ENCODE measurements at places on chromosomes 13 and 19. TPM values are rescaled to one million over a fixed set of nuclear protein-coding genes. Genes with fewer than 3 reads are reported as not detected.

The S1PR2 gene
- total RNA-seq: 15.5 TPM

The CADM4 gene
- 0.26 TPM for total RNA-seq

The MAB21L1 gene
- 2.1 TPM for total RNA-seq

The TRPC4 gene
- not detected for total RNA-seq

The CCL25 gene
- not detected for total RNA-seq

The GIPR gene
- 1.3 TPM for total RNA-seq

The ASPDH gene
- total RNA-seq: not detected

The MAST3 gene
- 3.8 TPM for total RNA-seq

The TMC4 gene
- not detected for total RNA-seq

The ZNF649 gene
- 5.5 TPM for total RNA-seq

The RNF113B gene
- total RNA-seq: not detected

The ZNF304 gene
- 9.1 TPM for total RNA-seq

The PSG4 gene
- total RNA-seq: 2.7 TPM

The C19orf85 gene
- not detected for total RNA-seq

The CLDN10 gene
- total RNA-seq: not detected

The ZNF738 gene
- 6.7 TPM for total RNA-seq

The TGFBR3L gene
- 0.26 TPM for total RNA-seq

The OR4F17 gene
- total RNA-seq: not detected

The PLK5 gene
- total RNA-seq: not detected

The PTH2 gene
- not detected for total RNA-seq

The PRTN3 gene
- total RNA-seq: not detected

The C2CD4C gene
- not detected for total RNA-seq

The RGL3 gene
- 4.3 TPM for total RNA-seq

The OLFM2 gene
- total RNA-seq: 2.5 TPM
